ENCODE measurements at places on chromosomes 5 and 9.

DNA sequence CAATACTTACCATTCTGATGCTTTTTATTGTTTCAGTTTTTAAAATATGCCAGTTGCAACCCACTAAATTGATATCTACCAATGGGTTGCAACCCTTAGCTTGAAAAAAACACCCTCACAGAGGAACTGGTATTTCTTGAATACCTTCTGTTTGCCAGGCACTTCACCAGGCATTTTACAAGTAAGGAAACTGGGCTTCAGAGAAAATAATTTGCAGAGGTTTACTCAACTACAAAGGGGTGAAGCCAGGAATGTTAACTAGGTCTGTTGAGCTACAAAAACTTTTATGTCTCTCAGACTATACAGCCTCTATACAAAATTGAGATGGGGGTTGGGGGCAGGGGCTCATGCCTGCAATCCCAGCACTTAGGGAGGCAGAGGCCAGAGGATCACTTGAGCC lies 65.0 kb downstream of the STX17 start:
- DNase-seq, result no peak

GRCh38 chr9:120882935-120883607 lies 6.1 kb upstream of the PHF19 start:
- DNase-seq, result no peak

GRCh38 chr9:34994260-34994899 lies 4.8 kb downstream of the DNAJB5 start:
- no peak for DNase-seq

DNA sequence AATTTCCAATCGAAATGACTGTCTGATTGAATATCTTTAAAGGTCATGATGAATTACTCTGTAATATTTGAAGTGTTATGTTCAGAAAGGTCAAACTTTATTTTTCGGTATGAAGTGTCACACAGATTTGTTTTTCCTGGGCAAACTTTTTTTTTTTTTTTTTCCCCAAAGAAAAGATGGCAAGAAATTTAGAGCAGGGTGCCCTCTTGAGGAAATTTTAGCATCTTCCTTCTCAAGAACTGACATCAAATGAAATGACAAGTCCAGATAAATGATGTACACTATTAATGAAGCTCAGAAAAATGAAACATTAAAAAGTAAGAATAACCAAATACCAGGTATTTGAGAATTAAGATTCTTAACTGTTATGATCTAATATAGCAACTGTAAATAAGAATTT lies 123.6 kb downstream of the INVS start:
- DNase-seq, result no peak

DNA sequence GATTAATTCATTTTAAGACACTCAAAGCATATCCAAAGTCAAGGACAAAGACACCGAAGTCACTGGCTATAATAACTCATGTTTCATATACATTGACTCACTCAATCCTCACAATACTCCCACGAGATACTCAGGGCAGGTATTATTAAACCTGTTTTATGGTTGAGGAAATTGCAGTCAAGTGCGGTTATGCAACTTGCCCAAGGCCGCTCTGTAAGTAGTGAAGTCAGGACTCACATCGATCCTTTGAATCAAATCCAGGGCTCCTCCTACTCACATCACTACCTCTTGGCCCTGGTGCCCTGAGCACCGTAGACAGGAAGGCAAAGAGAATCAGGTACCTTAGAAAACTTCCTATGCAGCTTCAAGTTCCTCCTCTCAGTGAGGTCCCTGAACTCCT lies 87.8 kb upstream of the APC start:
- no peak for DNase-seq

DNA sequence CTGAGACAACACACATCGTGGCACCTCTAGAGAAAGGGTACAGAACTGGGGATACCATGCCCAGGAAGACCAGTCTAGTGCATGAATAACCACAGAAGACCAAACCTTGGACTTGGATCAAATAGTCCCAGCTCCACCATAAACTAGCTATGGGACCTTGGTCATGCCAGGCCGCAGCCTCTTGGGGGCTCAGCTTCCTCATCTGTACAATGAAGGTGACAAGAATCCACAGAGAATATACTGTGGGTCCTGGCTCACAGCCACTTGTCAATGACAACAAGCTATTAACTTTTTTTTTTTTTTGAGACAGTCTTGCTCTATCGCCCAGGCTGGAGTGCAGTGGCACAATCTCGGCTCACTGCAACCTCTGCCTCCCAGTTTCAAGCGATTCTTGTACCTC lies 3.9 kb downstream of the KYAT1 start:
- no peak for DNase-seq

- no peak for DNase-seq
Observed at GRCh38 chr9:135588886-135589595, 27.5 kb downstream of the PAEP start.

DNA sequence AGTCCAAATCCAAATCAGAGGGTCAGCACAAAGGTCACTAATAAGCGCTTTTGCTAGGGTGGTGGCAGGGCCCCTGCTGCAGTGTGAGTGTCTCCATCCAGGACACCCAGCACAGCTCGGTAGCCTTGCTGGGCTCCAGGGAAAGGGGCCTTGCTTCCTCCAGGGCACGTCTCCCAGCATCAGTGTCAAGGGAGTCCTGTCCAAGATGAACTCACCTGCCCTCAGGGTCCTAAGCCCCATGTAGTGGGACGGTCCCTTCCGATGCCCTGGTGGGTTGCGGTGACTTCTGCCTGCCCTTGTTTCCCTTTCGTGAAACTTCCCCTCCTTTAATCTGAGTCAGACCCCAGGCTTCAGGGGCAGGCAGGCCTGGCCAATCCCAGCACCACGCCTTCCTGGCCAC lies 101.7 kb downstream of the ZNF354C start:
- DNase-seq, result no peak

DNA sequence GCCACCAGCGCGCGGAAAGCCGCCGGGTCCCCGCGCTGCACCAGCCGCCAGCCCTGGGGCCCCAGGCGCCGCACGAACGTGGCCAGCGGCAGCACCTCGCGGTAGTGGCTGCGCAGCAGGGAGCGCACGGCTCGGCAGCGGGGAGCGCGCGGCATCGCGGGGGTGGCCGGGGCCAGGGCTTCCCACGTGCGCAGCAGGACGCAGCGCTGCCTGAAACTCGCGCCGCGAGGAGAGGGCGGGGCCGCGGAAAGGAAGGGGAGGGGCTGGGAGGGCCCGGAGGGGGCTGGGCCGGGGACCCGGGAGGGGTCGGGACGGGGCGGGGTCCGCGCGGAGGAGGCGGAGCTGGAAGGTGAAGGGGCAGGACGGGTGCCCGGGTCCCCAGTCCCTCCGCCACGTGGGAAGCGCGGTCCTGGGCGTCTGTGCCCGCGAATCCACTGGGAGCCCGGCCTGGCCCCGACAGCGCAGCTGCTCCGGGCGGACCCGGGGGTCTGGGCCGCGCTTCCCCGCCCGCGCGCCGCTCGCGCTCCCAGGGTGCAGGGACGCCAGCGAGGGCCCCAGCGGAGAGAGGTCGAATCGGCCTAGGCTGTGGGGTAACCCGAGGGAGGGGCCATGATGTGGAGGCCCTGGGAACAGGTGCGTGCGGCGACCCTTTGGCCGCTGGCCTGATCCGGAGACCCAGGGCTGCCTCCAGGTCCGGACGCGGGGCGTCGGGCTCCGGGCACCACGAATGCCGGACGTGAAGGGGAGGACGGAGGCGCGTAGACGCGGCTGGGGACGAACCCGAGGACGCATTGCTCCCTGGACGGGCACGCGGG lies at the start of gene TERT:
TSS of gene TERT (minus strand) at position 234 of the 815 bp plus-strand sequence. CDS start at position 155, 79 bp downstream.
- DNase-seq, result no peak

DNA sequence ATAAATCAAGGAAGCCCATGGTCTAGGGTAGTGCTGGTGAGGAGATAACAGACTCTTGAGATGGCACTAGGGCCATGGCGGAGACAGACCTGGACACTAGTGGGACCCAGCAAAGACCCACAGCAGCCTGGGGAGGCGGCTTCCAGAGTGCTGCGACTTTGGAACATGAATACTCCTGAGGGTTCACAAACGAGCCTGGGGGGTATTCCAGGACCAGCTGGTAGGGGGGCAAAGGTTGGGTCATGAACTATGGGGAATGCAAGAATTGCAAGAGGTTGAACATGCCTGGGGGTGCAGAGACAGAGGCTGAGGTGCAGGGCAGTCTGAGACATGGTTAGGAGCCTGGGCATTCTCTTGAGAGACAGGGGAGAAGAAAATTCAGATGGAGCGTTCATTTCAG lies 43.8 kb upstream of the SPTLC1 start:
- DNase-seq, result no peak

- no peak for DNase-seq
Observed at GRCh38 chr9:20028192-20028848, 239.5 kb upstream of the SLC24A2 start.

GRCh38 chr5:173139631-173140030 lies 4.7 kb upstream of the BNIP1 start:
- DNase-seq, result no peak

Data from hypothalamus (tissue), 51 donors.